ENCODE measurements at places on chromosomes 6 and 20.

DNA sequence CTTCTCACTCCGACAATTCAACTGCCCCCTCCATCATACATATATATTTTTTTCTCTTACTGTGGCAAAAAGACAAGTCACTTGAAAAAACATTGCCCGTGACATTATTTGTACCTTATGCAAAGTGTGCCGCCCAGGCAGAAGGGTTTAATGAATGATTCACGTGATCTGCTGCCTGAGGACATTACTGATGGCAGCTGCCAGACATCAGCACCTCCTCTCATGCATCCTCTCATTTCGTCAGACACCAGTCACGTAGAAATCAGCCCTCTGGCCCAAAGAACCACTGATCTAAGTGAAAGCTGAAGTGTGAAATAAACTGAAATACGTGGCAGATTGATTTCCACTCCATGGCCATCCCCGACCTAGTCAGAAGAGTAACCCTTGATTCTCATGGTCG is 218.8 kb upstream of the PDE10A start:
- DNase-seq, result no peak

DNA sequence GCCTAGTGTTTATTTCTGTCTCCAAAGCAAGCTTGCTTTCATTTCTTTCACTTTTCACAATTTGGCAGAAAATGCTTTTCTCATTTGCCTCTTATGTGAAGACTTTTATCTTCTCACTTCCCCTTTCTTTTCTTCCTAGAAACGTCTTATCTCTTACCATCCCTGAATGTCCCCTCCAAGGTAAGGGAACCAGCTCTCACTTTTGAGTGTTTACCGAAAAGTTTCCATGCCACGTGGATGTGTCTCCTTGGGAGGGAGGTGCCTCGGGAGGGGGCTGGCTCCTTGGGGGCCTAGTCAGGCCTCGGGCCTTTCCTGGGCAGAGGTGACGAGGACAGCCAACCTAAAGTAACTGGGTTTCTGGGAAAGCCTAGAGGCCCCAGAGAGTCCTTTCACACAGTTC is 127.4 kb downstream of the CD24 start:
- DNase-seq, result no peak

GRCh38 chr6:110085285-110085684 is 94.2 kb downstream of the WASF1 start:
- DNase-seq, result no peak

DNA sequence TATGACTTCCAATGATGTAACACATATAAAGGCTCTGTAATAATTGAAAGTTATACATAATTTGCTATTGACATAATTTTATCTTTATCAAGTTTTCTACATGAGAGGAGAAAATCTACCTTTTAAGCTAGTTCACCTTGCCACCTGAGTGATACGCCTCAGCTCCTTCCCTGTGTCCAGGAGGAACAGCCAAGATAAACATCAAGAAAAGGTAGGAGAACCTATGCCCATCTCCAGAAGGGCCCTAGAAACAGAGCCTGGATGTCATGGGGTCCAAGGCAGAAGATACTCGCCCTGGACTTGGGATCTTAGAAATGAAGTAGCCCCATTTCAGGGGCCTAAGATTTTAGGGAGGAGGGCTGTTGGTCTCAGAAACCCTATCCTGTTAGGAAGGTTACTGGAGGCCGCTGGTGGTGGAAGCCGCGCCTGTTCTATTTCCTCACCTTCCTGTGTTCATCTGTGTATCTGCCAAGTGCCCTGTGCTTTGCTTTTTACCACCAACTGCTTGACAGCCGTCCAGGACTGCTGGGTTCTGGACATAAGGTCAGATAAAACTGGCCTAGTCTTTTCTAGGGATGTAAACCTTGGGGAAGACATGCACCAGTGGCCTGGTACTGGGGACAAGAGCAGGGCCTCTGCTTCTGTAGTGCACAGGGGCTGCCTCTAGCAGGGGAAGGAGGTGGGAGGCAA is 178.5 kb downstream of the ARID1B start:
- peak; percentile 94 for DNase-seq

GRCh38 chr6:107611094-107611810 is 121.3 kb downstream of the SOBP start:
- DNase-seq, result peak; percentile 24
